ENCODE measurements at places on chromosomes 11 and 22.

DNA sequence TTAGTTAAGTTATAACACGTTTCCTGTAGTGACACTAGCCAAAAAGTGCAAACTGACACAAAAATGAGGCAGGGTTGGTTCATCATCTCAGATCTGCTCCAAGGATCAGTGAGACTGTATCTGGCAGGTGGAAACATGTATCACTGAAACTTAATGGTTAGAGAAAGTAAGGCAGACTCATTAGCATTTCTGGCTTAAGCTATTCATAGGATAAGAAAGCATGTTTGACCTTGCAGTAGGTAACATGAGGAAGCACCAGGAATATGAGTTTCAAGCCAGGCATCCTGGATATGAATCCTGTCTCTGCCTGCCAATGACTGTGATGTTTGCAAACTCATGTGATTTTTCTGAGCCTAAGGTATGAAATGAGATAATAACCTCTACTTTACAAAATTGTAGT lies 732.1 kb downstream of the NELL1 start:
- no peak for DNase-seq

DNA sequence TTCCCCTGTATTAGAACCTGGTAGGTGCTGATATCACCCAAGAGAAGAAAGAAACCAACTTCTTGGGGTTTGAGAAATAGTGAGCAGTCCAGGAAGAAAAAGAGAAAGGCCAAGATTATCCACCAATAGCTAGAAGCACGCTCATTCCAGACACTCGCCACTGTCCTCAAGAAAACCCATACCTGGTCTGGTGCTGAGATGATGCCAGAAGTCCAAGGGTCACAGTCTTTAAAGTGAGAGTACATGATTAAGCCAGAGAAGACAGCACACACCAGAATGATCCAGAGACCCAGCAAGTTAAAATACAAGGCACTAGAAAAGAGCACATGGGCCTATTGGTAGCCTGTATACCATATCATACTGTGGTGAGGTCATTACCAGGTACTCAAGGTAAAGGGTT lies 23.6 kb downstream of the SLC5A12 start:
- no peak for DNase-seq

DNA sequence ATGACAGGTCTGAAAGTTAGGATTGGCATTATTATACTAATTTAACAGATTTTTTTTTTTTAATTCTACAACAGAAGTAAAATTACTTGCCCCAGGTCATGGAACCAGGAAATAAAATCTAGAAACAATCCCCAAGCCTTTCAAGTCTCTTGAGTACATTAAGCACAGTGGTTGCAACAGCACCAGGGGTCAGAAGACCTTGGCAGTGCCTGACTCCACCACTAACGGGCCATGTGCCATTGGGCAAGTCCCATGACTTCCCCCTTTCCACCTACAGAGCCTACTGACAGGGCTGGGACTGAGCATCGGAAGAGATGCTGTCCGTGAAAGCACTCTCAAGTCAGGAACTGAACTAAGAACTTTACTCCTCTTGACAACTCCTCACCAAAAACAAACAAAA lies 98.6 kb upstream of the AKIP1 start:
- no peak for DNase-seq

DNA sequence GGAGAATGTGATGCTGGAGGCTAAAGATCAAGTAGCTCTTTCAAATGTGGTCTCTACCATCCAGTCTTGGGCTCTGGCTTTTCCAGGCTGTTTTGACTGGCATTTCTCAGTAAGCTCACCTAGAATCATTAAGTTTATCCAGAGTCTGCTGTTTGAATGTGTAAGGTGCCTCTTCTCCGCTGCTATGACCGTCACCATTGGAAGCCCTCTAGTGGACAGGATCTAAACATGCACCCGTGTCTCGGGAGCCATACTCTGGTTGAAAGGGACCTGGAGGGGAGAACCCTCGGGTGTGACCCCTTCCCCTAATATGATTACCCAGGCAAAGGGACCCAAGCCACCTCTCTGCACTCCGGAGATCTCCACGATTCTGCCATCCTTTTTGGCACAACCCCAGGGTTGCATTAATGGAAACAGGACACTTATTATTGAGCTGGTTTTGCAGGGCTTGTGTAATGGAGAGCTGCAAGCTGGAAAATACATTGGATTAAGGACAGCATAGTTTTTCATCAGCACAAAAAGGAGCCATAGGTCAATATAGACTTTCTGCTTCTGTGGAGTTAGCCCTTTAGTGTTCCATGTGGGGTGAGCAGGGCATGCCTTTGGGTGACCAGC lies 191.0 kb upstream of the LARGE1 start:
- DNase-seq = no peak

DNA sequence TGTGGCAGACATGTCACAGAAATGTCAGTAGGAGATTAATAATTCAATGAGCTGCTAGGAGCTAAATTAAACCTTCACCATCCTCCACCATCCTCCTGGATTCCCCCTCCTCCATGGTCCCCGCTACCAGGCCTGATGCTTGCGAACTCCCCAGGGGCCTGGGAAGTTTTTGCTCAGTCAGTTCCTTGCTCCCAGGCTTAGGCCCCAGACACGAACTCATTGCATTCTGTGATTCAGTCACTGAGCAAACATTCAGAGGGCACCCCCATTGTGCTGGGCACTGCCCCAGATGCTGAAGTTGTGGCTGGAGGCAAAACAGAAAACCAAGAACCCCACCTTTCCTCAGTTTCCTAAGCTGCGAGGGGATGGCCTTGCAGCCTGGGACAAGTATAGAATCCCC lies 14.3 kb downstream of the NPTXR start:
- DNase-seq = no peak

DNA sequence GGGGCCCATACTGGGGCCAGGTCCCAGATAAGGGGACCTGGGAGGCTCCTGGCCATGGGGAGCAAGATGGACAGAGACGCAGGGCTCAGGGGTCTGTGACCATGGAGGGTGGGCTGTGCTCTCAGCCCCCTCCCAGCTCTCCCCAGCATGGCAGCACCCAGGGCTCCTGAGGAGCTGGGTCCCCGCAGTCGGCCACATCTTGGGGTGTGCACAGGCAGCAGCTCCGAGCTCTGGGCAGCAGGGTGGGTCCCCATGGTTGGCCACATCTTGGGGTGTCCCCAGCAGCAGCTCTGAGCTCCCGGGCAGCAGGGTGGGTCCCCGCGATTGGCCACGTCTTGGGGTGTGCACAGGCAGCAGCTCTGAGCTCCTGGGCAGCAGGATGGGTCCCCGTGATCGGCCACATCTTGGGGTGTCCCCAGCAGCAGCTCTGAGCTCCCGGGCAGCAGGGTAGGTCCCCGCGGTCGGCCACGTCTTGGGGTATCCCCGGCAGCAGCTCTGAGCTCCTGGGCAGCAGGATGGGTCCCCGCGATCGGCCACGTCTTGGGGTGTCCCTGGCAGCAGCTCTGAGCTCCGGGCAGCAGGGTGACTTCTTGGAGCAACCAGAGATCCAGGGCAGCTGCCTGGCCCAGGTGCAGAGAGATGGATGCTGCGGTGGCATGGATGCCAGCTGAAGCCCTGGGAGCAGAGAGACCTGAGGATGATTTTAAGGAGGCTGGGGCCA lies 18.3 kb upstream of the MUC5B start:
- peak; percentile 85 for DNase-seq

DNA sequence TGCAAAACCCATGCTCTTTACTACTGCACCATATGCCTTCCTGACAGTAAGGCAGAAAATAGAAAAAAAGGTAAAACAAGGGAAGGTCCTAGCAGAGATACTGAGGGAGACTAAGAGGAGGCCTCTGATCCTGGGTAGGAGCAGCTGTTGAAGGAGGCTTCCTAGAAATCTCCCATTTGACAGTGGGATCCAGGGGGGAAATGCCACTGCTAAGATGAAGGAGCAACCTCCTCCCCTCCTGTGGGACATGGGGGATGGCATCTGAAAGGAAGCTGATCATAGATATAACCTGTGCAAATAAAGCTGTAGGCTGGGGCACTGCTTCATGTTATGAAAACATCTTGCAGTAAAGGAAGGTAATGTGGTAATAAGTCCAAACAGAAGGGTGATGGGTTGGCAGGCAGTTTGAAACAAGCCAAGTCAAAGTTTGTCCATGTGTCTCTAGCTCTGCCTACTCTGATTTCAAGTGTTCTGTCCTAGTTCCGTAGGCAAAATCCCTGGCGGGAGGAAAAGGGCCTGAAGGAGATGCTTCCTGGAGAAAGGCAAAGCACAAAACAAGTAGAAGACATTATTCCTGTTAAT lies 86.7 kb upstream of the EED start:
- DNase-seq = no peak

GRCh38 chr11:638631-639331 lies 1.7 kb downstream of the DRD4 start:
- DNase-seq = no peak

DNA sequence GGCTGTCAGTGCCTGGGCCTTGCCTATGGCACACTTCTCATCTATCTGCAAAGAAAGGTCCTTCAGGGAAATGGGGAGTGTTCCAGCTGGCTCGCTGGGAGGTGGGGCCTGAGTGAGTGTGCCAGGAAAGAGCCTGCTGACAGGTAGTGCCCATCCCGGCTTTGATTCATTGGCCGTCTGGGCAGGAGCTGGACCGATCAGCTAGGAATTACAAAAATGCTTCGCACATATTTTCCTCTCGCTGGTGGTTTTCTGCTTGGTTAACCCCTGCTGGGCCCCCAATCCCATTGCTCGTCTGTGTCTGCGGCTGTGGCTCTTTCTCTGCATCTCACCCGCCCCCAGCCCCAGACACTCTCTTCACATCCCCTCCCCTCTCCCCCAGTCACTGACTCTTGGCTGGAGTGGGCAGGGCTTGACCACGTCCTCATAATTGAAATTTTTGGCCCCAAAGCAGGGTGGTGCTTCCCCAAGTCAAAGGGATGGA lies 10.8 kb downstream of the LIF start:
- peak; percentile 93 for DNase-seq

- DNase-seq = no peak
These were observed 434 bp downstream of the XPNPEP3 start for GRCh38 chr22:40857309-40857855.

Measured in chondrocyte (in vitro differentiated cells).